ENCODE measurements at places on chromosomes 7 and 10.

DNA sequence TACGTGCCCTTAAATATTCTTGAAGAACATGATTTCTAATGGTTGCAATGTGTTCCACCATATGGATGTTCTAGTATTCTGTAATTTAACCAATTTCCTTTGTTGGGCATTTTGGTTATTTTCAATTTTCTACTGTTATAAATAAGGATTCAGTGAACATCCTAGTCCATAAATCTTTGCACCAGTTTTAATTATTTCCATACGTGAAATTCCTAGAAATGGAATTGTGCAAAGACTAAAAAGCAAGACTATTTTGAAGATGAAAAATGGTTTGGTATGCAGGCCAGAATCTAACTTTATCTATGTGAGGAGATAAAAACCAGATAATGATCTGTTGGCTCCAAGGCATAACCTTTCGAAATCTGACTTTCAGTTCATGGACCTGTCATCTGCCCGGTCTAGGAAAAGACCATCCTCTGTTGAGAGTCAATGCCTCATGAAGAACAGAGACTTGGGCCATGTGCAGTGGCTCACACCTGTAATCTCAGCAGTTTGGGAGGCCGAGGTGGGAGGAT lies 633.2 kb upstream of the NRP1 start:
- DNase-seq, result no peak

DNA sequence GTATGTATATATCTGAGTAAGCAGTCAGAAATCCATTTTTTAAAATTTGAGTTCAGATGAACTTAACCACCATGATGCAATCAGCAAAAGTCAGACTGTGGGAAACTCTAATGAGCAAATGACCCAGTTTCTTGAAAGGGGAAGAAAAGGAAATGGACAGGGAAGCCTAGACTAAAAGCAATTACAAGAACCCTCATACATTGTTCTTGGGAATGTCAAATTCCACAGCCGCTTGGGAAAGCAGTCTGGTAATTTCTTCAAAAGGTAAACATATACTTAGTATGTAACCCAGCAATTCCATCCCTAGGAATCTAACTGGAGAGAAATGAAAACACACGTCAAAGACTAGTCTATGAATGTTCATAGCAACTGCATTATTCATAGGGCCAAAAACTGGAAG lies 16.4 kb upstream of the FOXK1 start:
- no peak for DNase-seq

GRCh38 chr7:94330269-94331020 lies 64.2 kb upstream of the COL1A2 start:
- DNase-seq, result no peak

DNA sequence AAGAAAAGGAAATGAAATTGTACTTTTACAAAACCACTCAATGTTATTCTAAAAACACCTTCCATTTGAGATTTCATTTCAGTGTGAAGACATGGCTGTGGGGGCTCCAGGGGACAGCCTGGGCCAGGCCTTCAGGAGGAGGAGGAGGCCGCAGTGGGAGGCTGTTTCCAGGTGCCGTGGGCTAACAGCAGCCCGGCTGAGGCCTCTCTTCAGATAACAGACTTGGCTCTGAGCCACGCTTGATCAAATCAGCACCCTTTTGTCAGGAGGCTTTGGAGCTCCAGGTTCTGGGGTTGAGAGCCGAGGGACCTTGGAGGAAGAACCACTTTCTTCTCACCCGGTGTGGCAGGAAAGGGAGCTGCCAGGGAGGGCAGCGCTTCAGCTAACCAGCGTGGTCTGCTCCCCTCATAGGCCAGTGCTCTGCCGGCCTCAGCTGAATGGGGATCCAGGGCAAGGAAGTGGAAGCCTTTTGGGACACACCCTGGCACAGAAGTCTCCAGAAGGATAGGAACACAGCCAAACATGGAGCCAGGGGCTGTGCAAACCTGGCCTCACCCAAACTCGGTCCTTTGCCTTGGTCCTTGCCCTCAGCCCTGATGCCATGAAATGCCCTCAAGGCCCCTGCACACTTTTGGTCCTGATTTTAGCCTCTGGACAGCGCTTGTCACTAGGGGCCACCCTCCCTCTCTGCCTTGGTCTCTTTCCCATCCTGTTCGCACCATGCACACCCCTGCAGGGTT lies 23.5 kb upstream of the CHST15 start:
- DNase-seq, result no peak

- no peak for DNase-seq
These were observed 3.9 kb downstream of the TASOR2 start for GRCh38 chr10:5688587-5688986.

DNA sequence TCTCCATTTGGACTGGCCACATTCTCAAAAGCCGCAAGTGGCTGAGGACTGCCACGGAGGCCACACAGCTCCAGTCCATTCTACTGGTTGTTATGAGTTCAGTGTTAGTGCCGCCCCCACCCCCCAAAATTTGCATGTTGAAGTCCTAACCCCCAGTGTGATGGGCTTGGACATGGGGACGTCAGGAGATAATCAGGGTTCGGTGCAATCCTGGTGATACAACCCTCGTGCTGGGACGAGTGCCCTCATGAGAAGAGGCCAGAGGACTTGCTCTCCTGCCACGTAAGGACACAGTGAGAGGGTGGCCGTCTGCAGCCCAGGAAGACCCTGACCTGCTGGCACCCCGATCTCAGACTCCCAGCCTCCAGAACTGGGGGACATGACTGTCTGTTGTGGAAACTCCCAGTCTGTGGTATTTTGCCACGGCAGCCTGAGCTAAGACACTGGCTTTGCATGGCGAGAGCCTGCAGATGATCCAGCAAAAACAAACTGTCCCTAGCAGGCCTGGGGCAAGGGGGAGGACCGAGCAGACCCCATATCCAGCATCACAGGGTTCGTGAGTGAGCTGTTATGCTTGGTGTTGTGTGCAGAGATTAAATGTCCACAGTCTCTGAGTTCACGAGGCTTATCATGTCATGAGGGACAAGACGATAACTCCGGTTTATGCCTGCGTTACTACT lies 41.5 kb upstream of the INSIG1 start:
- DNase-seq, result no peak

DNA sequence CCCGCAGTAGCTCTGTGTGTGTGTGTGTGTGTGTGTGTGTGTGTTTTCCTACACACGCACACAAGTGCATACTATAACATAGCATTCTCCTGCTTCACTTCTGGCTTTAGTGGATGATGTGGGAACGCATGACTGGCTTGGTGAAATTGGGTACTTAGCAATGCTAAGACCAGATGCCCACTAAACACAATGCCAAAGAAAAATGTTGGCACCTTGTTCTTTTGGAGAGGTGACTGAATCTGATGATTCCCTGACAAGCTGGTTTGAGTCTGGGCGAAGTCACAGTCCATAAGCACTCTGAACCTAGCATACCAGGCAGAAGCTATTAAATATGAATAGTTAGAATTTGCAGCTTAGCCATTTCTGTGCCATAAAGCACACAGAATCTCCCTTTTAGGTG lies 68.0 kb upstream of the CDCA7L start:
- DNase-seq, result no peak

GRCh38 chr10:76242956-76243355 lies 811.5 kb downstream of the LRMDA start:
- no peak for DNase-seq

- no peak for DNase-seq
These were observed 55.5 kb upstream of the FIGNL1 start for GRCh38 chr7:50505553-50506210.

DNA sequence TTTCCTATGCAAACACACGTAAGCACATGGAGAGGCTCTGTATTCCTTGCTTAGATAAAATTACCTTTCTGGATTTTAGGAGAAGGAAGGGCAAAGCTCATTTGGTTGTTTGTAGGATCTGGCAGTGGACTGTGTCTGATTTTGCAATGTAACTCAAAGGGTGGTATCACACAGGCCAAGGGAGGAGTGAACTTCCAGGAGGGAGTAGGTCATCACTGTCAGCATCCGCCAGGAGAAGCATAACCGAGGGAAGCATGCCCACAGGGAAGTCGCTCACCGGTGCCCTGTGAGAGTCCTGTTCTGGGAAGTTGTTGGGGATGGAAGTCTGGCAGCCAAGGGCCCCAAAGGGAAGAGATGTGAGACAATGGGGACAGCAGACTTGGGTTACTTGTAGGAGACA lies 74.4 kb downstream of the CFAP58 start:
- DNase-seq, result no peak

- no peak for DNase-seq
These were observed 56.7 kb downstream of the ZNF365 start for GRCh38 chr10:62430881-62431280.

DNA sequence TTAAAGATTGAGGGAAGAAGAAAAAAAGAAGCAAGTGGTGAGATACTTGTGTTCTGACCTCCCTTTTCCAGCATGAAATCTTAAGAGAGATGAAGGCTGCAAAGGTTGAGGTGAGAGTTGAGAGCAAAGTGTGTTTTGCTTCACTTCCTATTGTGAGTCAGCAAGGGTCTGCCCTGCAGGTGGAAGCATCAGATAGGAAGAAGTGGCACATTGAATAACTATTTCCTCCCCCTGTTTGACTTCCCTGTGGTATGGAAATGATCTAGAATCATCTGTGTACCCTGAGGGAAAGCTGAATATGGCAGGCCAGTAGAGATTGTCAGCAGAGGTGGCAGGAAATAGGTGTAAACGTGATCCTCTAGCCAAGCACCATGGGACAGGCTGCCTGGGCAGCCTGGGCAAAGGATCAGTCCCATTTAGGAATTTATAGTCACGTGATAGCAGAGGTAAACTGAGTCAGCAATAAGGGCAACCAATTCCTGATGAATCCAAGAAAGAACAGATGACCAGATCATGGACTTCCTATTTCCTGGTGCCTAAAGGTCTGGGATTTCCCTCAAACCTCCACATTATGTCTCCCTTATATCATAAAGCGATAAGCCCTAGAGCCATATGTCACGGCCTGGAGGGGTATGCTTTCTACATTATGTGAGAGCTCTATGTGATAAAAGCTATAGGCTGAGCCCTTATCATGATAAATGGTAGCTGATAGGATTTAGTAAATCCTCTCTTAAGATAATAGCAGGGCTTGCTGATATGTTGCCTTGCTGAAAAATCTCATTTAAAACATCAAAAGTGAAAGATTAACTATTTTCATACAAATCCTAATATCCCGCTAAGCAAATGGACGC lies 287.0 kb downstream of the MDFIC start:
- DNase-seq, result no peak

- DNase-seq, result no peak
These were observed 143.5 kb downstream of the RGS10 start for GRCh38 chr10:119398996-119399395.

GRCh38 chr7:43674559-43675436 lies 54.5 kb downstream of the COA1 start:
- peak; percentile 92 for DNase-seq

DNA sequence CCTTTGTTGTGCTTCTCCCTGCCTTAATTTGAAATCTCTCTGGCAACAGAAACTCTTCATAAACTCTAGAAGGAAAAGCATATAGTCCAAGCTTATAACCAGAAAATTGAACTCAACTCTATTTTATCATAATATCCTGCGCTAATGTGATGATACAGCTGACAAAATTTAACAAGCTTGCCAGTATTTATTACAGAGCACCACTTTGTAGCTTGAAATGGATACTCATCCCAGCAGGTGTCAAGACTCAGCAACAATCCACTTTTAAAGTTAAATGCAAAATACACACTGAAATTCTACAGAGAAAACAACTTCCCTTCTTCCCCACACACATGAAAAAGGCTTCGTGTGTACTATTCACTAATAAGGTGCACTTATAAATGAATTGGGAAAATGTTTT lies 228.9 kb downstream of the AGMO start:
- DNase-seq, result no peak

DNA sequence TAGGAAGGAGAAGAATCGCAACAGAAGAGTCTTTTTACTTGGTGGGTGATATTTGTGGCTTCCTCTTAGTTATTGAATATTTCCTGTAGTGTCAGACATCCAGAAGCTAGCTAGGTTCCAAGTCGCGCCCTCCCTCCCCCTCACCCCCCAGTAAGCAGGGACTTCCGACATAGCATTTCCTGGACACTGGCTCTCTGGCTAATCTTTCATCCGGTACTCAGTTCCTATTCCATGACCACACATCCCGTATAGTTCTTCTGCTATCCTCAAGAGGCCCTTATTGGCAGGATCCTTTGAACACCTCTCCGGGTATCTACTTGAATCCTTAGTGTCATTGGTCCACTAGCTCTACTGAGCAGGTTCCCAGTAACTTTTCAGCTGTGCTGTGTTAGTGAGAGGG lies 167.8 kb downstream of the HDAC9 start:
- DNase-seq, result no peak

DNA sequence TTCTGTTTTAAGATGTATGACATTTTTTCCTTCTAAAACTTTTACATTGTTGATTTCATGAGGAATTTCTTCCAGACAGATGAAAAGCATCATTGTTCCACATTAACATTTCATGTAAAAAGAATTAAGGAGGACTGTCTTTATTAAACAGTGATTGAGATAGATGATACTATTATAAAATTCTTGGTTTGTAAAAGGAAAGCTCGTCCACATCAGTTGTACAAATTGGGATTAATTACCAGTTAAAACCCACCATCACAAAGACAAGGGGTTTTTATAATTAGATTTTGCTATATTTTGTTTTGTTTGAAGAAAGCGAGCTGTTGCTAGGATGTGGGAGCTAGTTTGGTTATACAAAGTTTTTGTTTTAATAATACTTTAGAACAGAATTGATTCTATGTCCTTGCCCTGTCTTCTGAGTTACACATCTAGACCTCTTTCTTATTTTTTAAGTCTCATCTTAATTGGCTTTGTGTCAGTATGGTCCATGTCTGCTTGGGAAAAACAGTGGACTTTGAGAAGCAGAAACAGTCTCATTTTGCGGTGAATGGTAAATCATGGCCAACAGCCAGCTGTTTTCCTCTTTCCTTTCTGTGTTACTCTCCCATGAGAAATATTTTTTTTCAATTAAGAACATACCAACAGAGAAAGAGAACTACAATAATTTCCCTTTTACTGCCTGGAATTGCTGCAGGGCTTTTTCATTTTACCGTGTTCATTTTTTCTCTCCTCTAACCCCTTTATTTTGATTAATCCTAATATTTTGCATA lies 3.2 kb downstream of the TES start:
- no peak for DNase-seq

- DNase-seq, result no peak
These were observed 227.8 kb upstream of the INHBA start for GRCh38 chr7:41930538-41931262.

DNA sequence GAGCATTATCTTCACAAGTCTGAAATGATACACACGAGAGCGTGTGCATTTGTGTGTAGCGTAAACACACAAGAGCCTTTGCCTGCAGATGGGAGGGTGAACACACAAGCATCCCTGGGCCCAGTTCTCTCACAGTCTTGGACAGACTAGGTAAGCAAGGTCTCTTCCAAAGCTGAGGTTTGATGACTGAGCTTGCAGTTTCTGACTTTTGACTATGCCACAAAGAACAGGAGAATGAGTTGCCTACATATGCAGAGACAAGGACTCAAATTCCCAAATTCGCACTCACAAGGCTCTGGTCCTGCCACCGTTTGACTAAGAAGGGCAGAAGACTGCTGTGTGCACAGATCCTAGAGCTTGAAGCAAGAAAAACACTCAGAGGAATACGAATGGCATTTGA lies 55.8 kb downstream of the FAM53B start:
- no peak for DNase-seq

- DNase-seq, result no peak
These were observed 67.5 kb downstream of the NT5C2 start for GRCh38 chr10:103125323-103126267.
